ENCODE measurements at places on chromosomes 5 and 9.

DNA sequence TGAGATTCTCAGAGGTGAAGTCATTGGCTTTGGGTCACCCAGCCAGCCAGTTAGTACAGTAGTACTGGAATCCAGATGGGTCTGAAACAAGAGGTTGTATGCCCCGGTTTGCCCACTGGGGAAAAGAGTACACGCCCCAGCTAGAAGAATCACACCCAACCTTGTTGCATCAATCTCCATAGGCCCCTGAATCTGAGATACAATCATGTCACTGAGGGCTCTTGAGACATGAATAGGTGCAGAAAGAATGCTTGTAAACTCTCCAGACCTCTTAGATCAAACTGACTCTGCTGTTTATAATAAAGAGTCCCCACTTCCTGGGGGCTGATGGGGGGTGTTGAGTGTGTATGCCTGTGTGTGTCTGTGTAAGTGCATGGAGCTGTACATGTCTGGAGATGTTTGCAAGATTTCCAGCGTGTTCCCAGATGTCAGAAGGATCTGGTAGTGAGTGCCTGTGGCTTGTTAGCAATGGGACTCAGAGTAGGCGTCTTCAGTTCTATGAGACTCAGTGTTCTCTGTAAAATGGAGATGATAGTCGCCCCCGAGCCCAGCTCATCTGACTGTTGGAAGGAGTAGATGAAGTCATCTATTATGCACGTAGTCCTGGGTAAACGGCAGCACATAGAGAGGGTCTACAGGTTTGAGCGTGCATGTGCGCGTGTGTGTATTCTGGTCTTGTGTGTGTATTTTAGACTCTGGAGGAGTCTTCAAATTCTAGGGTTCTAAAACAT, 48.2 kb downstream of the COL27A1 start:
- no peak for DNase-seq

GRCh38 chr5:72369711-72370110, 49.5 kb downstream of the PTCD2 start:
- DNase-seq, result no peak

- no peak for DNase-seq
Measured at GRCh38 chr5:145834554-145834916, 607 bp downstream of the PRELID2 start.

DNA sequence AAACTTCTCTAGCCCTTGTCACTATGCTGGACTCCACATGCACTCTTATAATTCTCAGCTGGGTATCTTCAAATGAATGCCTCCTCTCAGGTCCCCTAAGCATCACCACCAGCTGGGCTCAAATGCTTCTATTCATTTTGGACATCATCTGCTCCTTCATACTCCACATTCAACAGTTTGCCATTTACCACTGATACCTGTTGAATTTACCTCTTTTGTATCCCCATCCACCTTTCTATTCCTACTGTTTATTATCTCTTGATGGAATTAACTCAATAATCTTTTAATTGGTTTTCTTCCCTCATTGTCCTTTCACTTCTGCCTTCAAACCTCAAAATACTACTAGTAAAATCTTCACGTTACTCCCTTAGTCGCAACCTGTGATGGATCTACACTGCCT, 14.5 kb downstream of the RANBP6 start:
- no peak for DNase-seq

- no peak for DNase-seq
Measured at GRCh38 chr5:668283-668995, 24.7 kb downstream of the TPPP start.

DNA sequence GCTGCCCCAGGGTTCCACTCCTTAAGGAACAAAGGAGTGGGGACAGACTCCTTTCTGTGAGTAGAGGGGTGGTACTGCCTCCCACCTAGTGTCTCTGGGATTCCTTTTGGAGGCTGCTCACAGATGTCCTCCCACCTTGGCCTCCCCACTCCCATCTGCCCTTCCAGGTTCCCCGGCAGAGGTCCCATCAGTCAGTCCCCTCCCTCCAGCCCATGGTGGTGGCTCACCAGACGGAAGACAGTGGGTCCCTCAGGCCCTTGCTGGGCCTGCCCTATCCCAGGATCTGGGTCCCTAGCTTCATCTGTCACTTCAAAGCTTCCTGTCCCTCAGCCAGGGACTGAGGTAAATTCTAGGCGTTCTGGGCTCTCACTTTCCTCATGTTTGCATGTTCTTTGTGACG, 35.6 kb upstream of the NEK6 start:
- no peak for DNase-seq

GRCh38 chr9:68530618-68531017, 10.1 kb downstream of the TMEM252 start:
- no peak for DNase-seq

GRCh38 chr9:11149065-11149464, 536.3 kb upstream of the PTPRD start:
- no peak for DNase-seq

DNA sequence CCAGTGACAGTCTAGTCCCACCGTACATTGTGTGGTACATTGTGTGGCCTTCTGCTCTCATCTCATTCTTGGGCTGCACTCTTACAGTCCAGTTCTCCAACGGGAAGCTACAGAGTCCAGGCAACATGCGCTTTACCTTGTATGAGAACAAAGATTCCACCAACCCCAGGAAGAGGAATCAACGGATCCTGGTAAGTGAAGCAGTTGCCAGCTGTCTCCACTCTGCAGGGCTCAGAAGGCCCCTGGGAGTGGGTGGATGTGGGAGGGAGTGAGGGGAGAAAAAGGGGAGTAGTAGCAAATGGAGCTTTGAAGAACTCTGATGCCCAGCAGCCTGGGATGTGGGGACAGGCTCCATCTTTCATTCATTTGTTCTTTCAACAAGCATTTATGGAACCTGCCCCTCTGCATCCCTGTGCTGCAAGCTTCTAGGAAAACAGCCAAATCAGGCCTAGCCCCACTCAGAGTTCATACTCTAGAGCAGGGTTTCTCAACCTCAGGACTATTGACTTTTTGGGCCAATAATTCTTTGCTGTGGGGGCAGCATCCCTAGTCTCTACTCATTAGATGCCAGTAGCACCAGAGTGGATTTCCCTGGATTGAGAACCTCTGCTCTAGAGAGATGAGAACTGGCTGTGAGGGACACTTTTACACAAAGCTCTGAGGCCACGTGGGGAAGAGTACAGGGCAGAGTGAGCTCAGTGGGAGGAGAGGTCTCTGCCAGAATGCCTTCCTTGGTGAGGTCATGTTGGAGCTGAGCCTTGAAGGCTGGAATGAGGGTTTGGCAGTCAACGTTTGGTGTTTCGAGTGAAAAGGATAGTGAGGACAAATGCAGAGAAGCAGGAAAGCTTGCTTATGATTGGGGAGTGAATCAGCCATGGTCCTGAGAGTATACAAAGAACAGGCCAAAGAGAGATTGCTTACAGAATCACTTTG, 1.1 kb downstream of the POLR1E start:
- DNase-seq, result no peak

DNA sequence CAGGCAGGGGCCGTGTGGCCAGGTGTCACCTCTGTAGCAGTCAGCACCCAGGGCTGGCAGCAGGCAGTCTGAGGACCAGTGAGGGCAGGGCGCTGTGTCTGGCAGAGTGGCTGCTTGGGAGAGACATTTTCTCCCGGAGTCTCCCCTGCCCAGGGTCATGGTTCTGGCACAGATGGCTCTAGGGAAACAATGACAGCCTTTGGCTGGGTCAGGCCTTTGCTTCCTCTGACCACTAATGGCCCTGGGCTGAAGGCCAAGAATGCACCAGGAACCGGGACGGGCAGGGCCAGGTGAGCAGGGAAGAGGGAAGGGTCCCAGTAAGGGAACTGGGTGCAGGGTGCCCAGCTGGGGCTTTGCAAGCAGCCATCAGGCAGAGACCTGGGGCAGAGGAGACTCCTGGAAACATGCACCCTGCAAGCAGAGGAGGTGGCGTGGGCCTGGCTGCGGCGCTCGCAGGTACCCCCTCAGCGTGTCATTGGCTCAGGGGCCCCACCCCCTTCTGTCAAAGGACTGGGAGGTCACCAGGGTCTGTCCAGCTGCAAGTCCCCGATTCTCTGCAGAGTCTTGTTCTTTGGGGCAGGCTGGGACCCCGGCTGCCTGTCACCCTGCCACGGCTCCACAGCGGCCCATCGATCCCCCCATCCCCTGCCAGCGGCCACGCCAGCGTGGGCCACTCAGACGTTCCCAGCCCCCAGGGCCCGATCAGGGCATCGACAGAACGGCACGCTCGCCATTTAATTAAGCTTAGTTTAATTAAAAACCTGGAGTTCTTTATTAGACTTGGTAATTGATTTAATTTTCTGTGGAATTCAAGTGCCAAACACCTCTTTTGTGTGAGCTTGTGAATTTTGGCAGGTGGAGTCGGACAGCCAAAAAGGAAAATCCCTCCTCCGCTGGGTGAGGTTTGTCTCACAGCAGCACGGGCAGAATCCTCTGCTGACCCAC, 18.9 kb upstream of the TMEM250 start:
- no peak for DNase-seq

GRCh38 chr9:77030045-77030444, 10.6 kb downstream of the FOXB2 start:
- DNase-seq, result no peak

GRCh38 chr5:135232958-135233357, 166.1 kb downstream of the MACROH2A1 start:
- no peak for DNase-seq

GRCh38 chr9:7121055-7121454, 363.3 kb downstream of the KDM4C start:
- DNase-seq, result no peak

GRCh38 chr9:130438382-130438981, 6.3 kb upstream of the ASS1 start:
- DNase-seq, result no peak

- DNase-seq, result no peak
Measured at GRCh38 chr5:65137631-65138030, 344.1 kb downstream of the ADAMTS6 start.

DNA sequence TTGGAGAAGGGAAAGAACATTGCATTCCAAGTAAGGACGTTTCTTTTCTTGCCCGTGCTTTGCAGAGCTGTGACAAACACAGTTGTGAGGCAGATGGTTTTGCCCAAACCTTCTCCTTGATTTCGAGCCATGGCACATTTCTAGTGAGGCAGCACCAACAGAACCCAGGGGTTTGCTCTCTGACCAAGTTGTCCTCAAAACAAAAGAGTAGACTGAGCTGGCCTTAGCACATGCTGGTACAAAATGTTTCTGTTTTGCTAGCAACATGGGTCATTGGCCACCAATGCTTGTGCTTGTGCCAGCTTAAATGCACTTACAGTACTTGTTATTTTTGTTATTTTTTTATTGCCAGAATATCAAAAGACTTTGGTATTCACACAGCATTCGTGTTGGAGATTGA, 328.8 kb downstream of the GADD45G start:
- DNase-seq, result no peak

DNA sequence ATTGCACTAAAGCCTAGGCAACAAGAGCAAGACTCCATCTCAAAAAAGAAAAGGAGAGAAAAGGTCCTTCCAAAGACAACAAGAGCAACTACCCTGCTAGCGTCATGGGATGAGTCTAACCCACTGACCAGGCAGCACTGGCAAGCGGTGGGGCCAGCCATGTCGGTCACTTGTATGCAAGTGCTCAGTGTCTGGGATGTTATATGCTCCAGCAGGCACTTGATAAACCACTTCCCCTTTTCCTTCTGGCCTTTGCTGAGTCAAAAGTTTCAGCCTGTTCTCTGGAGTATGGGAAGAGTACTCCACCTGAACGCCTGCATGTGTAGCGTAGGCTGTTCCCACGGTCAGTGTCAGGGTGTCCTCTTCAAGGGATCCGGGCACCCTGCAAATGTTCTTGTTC, 9.2 kb upstream of the MXD3 start:
- DNase-seq, result no peak

GRCh38 chr5:131096774-131097710, 68.0 kb downstream of the HINT1 start:
- no peak for DNase-seq

GRCh38 chr5:118889165-118889564, 99.2 kb downstream of the DTWD2 start:
- no peak for DNase-seq

DNA sequence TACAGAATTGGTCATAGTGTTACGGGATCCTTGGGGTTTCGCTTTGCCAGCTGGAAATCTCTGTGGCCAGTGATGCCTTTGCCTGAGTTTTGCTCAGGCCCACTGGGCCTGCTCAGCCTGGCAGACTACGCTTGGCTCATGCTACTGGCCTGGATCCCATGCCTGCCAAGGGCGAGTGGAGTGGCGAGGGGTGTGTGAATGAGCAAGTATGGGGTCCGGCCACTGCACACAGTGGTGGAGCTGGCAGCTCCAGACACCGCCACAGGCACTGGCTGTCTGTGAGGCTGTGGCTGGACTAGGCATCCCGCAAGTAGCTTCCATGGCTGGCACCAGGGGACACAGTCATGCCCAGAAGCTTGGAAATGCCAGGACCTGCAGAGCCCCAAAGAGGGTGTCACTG, 240.3 kb downstream of the ARRDC3 start:
- no peak for DNase-seq

DNA sequence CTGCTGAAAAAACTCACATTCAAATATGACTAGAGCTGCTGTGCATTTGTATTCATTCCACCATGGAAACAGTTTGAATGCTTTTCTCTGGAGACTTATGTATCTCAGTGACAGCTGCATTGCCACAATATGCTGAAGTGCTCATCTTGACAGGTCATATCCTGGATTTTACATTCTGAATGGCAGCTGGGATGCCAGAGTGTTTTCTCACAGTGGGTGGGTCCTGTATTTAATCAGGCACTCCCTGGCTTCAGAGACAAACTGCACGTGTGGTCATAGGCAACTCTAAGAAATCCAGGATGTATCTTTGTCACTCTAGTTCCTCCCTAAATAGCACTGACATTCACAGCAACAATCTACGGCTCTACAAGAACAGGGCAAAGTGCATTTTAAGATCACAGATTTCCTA, 75.6 kb downstream of the ST8SIA4 start:
- no peak for DNase-seq

DNA sequence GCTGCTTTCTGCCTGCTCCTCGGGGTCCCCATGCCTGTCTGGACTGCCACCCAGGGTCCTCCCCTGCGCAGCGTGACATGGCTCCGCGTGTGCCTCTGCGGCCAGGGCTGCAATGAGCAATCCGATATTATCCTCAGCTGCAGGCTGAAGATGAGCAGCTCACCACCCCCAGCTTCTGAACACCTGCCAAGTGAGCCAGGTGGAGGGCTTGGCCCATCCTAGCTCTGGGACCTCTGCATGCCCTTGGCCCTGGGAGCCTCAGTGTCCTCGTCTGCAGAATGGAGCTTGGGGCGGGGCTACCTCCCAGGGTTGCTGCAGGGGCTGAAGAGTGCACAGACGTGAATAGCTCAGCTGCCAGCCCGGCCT, 4.1 kb upstream of the MYMK start:
- DNase-seq, result no peak

- no peak for DNase-seq
Measured at GRCh38 chr9:38008168-38009034, 60.6 kb downstream of the SHB start.

DNA sequence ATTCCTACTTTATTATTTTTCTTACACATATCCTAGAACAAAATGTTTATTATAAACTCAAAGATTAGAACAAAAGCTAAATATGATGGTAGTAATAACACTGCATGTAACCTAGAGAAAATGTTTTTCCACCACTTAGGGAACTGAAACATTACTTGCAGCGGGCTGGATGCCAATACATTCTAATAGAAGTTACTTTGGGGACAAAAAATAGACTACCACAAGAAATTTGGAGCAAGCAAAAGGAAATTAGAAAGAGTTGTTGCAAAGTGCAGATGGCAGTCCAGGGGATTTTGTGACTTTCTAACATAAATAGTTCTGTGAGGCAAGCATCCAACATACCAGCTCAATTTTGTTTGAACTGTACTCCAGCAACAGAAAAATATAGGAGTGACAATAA, 255.3 kb upstream of the GRIN3A start:
- DNase-seq, result no peak

Measured in mesenteric fat pad (tissue), 1 donor.